ENCODE measurements at places on chromosomes 3 and 15.
A peak's percentile ranks its signal among the peaks of the same experiment; 100 is the strongest.

GRCh38 chr3:64354956-64355355 lies 129.7 kb upstream of the PRICKLE2 start:
- no peak for DNase-seq

DNA sequence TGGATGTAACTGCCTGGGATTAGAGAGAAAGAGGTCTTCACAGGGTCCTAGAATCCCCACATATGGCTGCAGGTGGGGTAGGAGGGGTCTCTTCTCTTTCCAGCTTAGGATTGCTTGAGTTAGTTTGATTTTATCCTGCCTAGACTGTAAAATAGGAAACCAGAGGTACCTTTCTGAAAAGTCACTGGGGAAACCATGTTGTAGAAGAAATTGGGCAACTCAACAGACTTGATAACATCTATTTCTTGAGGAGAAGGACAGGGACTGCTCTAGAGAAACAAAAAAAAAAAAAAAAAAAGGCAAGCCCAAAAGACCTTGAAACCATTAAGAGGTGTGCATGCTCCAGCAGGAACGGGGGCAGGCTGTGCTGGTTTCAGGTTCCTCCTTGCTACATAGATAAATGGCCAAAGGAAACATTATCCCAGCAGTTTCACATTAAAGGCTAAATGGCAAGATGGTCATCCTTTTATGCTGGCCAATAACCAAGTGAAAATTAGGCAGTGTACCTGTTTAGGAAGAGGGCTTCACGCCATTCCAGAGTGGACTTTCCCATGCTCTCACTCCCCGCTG lies 116.1 kb downstream of the ALDH1A2 start:
- no peak for DNase-seq

- DNase-seq: no peak
Measured at GRCh38 chr3:541062-541801, 344.7 kb downstream of the CHL1 start.

DNA sequence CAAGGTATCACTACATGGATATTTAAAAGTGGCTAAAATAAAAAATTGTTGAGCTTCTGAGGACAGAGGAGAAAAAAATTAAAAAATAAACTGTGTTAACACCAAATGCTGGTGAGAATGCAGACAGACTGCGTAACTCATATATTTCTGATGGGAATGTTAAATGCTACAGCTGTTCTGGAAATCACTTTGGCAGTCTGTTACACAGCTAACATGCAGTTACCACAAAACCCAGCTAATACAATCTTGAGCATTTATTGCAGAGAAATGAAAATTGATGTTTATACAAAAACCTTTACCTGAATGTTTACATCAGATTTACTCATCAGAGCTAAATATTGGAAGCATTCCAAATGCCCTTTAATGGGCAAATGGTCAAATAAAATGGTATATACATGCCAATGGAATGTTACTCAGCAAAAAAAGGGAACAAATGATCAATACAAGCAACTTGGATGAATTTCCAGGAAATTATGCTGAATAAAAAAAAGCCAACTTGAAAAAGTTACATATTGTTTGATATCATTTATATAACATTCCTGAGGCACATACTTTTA lies 24.6 kb downstream of the MNS1 start:
- DNase-seq: no peak

DNA sequence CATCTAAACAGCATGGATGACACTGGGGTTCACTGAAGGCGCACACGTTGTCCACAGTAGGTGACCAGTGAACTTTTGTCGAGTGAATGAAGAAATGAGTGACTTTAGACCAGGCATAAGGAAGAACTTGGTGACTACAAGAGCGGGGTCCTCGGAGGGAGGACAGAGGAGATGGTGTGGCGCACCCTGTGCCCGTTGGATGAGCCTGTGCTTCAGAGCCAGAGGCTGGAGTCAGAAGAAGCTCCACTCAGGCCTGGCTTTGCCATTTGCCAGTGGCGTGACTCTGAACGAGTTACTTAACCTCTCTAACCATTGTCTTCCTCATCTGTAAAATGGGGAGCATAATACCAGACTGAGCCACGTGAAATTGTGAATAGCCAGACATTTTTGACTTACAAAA lies 42.2 kb downstream of the MUC4 start:
- no peak for DNase-seq

- no peak for DNase-seq
Measured at GRCh38 chr3:191066669-191067068, 132.4 kb upstream of the OSTN start.

- no peak for DNase-seq
Measured at GRCh38 chr3:197007953-197008352, 21.7 kb downstream of the MELTF start.

DNA sequence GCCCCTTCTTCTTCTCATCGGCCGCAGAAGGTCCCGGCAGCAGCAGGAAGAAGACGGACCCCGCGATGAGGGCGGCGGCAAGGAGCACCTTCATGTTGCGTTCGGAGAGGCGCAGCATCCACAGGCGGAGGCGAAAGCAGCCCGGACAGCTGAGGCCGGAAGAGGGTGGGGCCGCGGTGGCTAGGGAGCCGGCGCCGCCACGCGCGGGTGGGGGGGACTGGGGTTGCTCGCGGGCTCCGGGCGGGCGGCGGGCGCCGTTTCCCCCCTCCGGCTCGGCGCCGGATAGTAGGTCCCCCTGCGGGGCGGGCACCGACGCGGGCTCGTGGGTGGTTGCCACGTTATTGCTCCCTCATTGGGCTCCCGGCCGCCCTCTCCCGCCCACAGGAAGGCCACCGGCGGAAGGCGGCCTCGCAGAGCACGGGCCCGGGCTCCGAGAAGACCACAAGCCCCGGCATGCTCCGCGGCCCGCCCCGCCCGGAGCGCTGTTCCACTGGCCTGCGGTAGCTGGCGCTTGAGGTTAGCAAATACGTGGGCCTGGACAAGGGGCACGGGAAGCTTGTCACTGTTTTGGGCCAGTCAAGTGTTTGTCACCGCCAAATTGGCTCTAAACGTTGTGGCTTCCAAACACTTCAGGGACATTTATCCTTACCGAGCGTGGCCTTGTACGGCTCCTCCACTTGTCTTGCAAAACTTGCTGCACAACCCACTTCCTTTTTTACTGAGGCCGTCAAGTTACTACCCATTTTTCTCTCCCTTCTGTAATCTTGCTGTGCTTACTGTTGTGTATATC lies at the start of gene PPIB:
Gene PPIB (minus strand): TSS at position 154 of the 790 bp plus-strand sequence. CDS start 36 bp downstream, at position 118.
- peak; percentile 88 for DNase-seq

DNA sequence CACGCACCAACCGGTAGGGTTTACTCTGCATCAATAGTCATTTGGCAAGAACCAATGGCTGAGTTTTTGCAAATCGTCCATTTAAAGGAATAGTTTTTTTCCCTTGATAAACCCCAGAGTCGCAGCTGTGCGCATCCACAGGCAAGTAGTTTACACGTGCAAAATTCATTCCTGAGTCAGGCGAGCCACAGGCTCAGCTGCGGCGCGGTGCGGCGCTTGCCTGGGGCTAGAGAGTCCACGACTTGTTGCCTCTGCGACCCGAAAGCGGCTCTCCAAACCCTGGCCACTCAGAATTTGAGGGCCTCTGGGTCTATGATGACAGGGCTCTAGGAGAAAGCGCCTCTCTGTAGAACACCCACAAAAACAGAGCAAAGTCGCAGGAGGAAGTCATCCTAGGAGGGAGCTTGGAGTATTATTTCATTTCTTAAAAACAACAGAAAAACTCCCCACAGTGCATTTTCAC lies 36.7 kb downstream of the ZIC4 start:
- DNase-seq: no peak

GRCh38 chr15:100926258-100926657 lies 7.1 kb downstream of the LRRK1 start:
- DNase-seq: no peak

Data from SHP77 treated with DMSO at 0.1 percent for 48 hours (cell line).